ENCODE measurements at places on chromosomes 2 and 18.

- no peak for DNase-seq
Measured at GRCh38 chr2:46525522-46526155, 46.3 kb downstream of the TMEM247 start.

- DNase-seq, result no peak
Measured at GRCh38 chr2:54042341-54042740, 71.5 kb upstream of the PSME4 start.

- no peak for DNase-seq
Measured at GRCh38 chr2:85468096-85468703, 49.7 kb downstream of the SH2D6 start.

DNA sequence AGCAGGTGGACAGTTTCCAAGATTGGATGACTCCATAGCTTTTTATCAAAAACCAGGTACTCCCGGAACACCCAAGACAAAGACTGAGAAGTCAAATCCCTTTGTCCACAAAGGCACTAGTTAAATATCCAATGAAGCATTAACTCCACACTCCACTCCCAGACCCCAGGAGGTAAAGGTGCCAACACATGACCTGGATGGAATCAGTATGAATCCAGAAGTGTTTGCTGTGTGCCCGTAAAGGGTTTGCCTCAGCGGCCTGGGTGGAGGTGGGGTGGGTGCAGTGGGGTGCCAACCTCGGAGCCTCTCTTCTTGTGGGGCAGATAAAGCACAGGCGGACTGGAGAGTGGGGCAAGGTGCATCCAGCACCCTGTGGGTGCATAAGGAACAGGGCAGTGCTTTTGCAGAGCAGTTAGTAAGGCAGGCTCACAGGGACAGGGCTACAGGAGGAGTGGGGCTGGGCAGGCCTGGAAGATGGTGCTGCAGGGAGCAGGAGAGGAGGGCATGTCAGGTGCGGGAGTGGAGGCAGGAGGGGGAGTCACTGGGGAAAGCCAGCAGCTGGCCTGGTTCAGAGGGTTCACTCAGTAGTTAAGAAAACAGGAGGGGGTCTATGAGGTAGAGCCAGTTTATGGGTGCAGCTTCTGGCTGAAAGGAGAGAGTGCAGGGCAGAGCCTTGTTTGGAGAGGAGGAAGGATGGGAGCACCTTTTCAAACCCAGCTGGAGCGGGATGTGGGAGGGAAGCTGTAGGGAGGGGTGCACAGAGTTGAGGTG lies 208.4 kb upstream of the SMAD2 start:
- DNase-seq, result no peak

DNA sequence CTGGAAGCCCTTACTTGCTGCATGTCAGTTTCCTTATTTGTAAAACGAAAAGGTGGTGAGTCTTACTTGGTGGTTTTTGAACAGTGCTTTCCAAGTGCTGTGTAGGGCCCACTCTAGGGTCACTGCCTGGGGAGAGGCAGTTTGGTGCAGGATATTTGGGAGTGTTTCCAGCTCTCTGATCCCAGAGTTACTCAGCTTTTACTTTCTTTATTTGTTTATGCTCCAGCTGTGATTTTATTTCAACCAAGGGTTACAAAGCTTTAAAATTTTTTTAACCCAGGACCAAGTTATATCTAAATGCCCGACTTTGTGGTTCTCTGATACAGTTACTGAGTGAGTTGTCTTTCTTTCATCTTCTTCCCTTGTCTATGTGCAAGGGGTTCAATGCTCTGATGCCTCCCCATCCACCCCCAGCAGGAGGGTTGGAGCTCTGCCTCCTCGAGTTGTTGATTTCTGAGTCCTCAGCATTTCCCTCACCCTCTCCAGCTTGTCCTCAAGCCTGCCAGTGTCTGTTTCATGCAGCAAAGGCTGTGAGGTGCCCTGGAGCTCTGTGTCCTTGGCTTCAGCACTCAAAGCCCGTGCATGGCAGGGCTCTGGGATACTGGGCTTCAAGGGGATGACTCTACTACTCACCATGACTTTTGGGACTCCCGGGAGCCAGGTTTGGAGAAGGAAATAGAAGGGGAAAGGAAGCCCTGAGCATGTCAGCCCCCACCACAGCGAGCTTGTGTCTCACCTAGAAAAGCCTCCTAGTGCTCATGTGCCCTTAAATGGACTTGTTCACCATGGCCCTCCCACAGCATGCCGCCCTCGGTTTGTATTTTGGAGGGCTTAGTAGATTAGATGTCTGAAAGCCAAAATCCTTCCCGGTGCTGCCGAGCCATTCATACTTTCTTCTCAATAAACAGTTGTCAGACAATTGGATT lies 236.8 kb downstream of the SETBP1 start:
- no peak for DNase-seq

DNA sequence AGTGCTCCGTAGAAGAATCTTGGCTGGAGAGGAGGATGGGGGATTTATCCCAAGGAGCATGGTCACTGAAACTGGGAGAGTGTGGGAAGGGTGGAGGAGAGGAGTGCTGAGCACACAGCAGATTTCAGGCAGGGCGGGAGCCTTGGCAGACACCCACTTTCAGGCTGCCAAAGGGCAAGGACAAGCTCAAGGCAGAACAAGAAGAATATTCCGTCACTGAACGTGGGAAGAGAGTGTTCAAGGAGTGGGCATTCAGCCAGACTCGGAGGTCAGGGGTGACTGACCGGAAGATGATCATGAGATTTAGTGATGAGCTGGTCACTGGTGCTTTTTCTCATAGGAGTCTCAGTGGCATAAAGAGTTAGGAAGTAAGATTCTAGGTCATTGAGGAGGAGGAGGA lies 136.2 kb upstream of the RASGRP3 start:
- no peak for DNase-seq

GRCh38 chr18:60027397-60027796 lies 127.6 kb downstream of the PMAIP1 start:
- no peak for DNase-seq
